ENCODE measurements at places on chromosomes 2 and 18. TPM values are rescaled to one million over a fixed set of nuclear protein-coding genes. Genes with fewer than 3 reads are reported as not detected.

- no peak for DNase-seq
Measured at GRCh38 chr2:41869542-41870264, 178.1 kb upstream of the PKDCC start.

DNA sequence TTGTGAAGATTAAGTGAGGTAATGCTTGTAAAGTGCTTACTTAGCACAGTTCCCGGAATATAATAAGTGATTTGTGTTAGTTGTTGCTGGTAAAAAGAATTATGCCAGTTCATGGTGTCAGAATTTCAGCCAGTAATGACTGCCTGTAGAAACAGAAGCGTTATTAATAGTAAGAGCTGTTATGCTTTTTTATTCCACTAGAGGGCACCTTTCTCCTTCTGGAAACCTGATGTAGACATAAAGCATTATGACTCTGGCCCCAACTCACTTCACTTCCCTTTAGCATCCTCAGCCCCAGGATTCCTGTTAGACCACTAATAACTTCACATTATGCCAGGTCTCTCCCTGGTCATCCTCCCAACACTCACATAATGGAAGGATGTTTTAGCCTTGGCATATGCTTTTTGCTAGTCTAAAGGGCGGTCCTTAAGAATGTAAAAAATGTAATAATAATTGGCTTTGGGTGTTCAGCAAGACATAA, 34.9 kb downstream of the C18orf54 start:
- no peak for DNase-seq

GRCh38 chr2:23335550-23335949, 49.4 kb upstream of the KLHL29 start:
- no peak for DNase-seq

DNA sequence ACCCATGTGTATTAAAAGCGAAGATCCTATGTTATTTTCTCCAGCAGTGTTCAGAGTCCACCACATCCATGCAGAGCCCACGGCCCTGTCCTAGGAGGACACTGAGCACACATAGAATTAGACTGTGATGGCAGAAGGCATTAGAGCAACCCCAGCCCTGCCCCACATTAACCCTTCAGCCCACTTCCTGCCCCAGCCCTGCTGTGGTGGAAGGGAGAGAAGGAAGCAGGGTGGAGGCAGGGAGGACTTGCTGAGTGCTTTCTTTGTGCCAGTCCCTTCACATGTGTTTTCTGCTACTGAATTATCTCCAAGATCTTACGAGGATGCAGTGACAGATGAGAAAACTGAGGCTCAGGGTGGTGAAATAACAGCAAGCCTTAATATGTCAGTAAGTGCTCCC, 339.0 kb downstream of the SMAD2 start:
- no peak for DNase-seq

GRCh38 chr2:66888791-66889631, 454.1 kb downstream of the MEIS1 start:
- no peak for DNase-seq

GRCh38 chr2:11698009-11698922, 28.3 kb upstream of the NTSR2 start:
- DNase-seq: peak; percentile 29

DNA sequence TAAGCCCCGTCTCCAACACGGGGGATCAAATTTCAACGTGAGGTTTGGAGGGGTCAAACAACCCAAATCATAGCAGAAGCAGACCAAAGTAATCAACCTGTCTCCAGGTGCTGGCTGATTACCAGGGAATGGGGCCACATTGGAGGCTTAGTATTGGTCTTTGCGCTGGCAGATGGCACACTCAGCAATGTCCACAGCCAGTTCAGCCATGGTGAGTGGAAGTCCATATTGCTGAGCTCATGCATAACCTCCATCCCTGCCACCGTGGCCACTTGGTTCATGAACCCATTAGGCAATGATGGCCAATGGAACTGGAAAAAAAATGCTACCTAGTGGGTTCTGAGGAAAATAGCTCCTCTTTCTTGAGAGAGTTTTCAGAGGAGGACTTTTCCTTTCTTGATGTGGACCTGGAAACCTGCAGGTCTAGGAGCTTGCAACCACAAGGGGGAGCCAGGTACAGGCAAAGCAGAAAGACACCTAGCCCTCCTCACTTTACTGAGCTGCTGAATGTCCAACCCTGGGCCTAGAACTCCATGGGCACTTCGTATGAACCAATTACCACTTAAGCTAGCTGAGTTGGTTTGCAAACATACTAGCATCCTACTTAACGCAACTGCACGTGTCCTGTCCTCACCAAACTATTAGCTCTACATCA, 128.0 kb upstream of the GYPC start:
- DNase-seq: peak; percentile 22

GRCh38 chr2:1590596-1591460, 153.5 kb downstream of the PXDN start:
- DNase-seq: no peak

- DNase-seq: no peak
Measured at GRCh38 chr18:5667356-5667755, 123.6 kb upstream of the EPB41L3 start.

GRCh38 chr2:224427471-224427870, 25.6 kb upstream of the FAM124B start:
- DNase-seq: no peak

GRCh38 chr18:62072370-62072769, 114.5 kb downstream of the PIGN start:
- no peak for DNase-seq

DNA sequence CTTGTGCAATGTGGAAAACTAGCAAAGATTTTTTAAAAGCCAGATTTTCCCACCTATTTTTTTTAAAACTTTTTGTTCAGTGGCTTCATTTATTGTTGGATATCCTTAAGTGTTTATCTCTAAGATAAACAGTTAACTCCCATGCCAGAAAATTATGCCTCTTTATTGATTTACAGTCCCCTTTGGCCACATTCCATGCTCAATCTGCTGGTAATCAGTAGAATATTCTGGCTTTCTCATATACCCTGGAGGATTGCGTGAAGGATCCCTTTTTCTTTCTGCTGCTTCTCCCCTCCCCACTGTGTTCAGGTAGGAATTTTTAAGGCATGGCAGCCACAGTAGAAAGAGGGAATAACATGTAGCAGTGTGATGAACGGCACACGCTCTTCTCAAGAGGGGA, 2.6 kb downstream of the GRHL1 start:
- no peak for DNase-seq

DNA sequence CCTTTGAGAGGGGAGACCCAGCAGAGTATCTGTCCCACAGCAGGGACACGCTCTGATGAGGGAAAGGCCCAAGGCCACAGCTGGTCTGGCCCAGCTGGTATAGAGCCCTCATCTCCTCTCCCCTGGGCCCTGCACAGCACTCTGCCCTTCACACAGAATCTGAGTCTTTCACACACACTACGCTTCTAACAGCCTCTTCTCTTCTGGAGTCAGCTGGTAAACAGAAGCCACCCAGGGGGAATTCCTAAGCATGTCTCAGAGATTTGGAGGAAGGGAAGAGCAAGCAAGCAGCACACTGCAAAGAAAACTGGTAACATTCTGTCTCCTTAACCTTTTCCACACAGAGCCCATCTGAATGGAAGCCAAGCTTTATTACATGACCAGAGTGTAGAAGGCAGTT, 121.1 kb upstream of the ACAA2 start:
- DNase-seq: no peak

GRCh38 chr2:106356291-106356690, 111.9 kb downstream of the RGPD3 start:
- no peak for DNase-seq

DNA sequence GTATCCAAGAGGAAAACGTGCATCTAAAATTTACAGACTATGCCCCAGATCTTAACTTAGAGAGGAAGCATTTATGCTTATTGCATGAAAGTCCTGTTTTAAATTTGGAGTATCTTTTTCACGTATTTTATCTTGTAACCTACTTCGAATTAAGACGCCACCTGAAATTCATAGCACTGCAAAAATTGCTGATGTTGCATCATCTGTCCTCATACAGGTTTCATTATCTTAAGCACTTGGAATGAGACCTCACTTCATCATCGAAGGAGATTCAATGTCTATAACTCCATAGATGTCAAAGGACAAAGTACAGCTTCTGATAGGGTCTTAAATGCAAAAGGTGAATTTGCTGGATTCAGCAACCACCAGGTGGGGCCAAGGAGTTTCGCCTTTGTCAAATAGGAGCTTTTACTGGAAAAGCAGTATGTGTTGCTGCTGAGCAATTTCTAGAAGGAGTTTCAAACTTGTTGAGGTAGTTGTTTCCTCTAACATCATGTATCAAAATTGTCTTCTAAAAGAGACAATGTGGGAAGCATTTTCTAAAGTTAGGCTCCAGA, 106.4 kb upstream of the CCDC85A start:
- no peak for DNase-seq

- no peak for DNase-seq
Measured at GRCh38 chr18:23194155-23194996, 59.1 kb downstream of the CABLES1 start.

DNA sequence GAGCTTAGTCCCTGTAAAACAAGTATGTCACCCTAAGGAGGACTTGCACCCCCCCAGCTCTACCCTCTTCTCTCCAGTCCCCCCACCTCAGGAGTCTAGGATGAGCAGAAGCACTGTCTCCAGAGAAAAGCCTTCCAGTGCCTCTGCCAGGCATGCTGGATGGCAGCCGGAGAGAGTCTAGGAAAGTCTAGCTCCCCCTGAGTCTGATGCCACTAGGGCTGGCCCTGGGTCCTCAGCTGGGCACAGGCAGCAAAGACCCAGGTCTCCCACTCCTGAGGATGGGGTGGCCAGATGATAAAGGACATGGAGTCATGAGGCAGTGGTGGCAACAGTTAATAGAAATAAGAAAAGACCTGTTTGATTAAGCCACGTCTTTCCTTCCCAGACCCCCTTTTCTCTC, 225.6 kb downstream of the CYP26B1 start:
- DNase-seq: no peak

DNA sequence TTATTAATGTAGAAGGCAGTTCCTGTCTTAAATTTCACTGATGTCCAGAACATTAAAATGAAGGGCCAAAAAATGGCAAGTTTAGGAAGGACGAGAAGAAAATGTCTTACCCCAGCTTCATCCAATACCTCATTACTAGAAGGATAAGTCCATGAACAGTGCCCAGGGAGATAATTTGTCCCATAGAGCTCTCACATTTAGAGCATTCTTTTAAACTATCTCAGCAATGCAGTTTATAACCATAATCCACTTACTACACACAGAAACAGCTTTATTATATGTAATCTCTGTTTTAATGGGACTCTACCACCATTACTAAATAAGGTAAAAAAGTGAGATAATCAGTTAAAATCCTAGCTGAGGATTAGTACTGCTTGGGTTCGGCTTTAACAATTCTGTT, 142.5 kb downstream of the PARD3B start:
- DNase-seq: no peak

DNA sequence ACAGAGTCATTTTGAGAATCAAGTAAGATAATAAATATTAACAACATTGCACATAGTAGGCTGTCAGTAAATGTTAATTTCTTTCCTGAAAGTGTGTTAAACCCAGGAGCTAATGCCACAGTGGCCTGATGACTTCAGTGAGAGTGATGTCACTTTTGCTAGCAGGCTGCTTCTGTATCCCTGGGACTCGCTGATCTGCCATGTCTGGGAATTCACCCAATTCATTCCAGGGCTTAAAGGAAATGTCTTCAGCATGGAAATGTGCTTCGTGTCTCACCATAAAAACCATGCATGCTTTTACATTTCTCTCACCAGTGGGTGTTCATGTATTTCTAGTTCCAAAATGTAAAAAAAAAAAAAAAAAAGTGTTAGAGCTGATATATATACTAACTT, 56.8 kb upstream of the MAPRE3 start:
- no peak for DNase-seq

DNA sequence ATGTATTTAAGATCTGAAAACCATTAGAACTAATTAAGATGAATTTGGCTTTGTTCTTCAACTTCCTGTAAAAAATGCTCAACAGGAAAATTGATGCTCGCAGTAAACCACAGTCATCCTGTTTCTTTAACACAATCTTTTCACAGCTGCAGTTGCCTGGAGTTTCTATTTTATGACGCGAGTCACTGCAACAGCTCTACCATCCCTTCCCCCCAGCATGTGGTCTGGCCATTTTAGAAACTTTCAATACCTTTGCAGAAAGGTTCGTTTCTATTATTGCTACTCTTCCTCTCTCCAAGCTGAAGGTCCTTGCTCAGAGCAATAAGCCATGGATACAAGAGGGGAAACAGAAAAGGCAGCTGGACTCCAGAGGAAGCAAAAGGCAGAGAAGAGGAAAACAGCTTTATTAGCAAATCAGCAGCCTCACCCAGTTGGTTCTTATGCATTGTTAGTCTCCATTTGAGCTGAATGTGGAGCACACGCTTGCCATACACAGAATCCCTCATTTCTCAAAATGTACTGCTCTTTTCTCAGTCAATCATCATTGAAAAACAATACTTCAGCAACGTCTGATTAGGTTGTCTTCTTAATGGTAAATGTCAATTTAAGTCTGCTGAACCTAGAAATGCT, 3.9 kb downstream of the WIPF1 start:
- no peak for DNase-seq

- DNase-seq: no peak
Measured at GRCh38 chr18:42281124-42281523, 326.1 kb downstream of the PIK3C3 start.

GRCh38 chr2:228474466-228474865, 293.0 kb upstream of the SPHKAP start:
- DNase-seq: no peak

DNA sequence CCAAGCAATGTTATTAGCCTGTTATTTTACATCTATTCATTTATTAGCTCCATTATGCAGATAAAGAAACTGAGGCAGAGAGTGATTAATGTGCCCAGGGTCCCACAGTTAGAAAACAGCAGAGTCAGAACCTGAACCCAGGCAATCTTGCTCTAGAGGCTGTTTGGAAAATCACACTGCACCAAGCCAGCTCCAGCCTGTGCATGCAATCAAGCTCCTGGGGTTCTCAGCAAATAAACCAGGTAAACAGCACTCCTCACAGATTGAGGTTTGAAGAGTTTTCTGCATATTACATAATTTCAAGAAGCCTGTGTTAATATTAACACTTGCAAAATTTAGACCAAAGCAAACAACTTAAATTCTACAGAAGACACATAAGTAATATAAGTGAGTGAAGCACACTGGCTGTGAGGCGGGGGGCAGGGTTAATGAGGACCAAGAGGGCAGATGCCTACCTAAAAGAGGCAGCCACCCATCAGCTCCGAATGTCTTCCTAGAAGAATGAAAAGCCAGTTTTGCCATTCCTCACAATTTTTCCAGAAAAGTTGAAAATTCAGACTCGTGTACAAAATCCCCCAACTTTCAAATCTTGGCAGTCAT, 35.4 kb downstream of the CACNB4 start:
- no peak for DNase-seq

MLPH gene
- 7.4 TPM for total RNA-seq

IL1R1 gene
- total RNA-seq: 281 TPM

NOL4 gene
- not detected for total RNA-seq

GAREM2 gene
- 2.3 TPM for total RNA-seq

GYPC gene
- total RNA-seq: 185 TPM

NYAP2 gene
- not detected for total RNA-seq

ZC3H15 gene
- total RNA-seq: 70.2 TPM

PIAS2 gene
- 30.6 TPM for total RNA-seq
